Stimulated activated CD8-positive, alpha-beta memory T cell treated with anti-CD3 and anti-CD28 coated beads, Interleukin-7, amount 100 ng/mL, for 4 hours (primary cell): ENCODE measurements at places on chromosomes 3 and 15.
A peak's percentile ranks its signal among the peaks of the same experiment; 100 is the strongest.

- no peak for DNase-seq
These were observed 298.2 kb upstream of the SATB1 start for GRCh38 chr3:18723206-18723810.

DNA sequence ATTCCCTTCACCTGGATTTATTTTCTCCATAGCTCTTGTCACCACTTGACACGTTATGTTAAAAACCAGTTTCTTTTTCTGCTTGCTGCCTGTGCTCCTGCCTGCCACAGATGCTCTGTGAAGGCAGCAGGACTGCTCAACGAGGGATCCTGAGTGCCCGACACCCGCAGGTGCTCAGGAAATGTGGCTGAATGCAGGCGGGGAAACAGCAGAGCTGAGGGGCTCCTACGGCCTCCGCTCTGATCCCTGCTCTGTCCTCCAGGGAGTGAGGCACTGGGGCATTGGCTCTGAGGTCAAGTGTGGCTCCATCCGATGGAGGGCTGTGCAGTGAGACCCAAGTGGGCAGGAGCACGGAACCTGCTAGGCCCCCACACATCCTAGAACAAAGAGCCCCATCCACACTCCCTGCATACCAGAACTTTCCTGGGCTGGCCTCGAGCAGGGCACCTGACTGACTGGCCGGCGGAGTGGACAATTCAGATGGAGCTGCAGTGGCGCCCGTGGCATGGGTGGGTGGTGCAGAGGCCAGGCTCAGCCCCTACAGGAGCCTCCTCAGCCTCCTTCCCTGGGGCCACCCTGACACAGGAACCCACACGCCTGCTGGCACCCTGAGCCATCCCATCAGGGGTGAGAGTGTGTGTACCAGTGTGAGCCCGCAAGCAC is 27.9 kb downstream of the IQSEC1 start:
- DNase-seq, result no peak

- no peak for DNase-seq
These were observed 3.5 kb downstream of the VIPR1 start for GRCh38 chr3:42505849-42506410.

DNA sequence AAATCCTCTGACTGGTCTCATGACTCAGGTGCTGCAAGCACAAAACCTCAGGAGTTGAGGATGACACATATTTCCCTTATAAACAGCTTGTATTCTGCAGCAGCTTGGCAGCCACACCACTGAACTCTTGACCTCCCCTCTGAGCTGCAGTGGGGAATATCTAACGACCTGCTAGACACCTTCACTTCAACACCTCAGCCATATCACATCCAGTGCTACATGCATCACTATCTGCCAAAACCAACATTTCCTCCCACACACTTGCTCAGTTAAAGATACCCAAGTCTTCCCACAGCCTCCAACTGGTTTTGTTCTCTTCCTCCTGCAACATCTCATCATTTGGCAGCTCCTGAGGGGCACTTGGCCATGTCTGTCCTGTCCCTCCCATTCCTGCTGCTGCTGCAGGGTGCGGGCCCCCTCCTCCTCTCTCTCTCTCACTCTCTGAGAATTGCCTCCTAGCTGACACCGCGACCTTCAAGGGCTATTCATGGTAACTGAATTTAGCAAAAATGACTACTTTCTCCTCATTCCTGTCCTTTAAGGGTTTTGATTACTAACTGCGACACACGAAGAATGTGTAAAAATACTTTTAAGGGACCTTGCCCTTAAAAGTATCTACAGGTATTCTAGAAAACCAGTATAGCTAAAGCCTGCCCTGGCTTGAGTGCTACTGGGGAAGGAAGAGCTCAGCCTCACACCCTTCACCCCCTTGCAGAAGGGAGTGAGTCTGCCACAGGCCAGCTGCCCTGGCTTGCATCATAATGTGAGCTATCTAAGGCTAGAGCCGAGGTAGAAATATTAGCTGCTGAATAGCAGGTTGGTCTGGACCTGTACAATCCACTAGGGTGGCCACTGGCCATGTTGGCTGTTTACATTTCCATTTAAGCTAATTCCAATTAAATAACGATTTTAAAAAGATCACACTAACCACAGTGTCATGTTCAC is 5.0 kb upstream of the CCR9 start:
- peak; percentile 45 for DNase-seq

DNA sequence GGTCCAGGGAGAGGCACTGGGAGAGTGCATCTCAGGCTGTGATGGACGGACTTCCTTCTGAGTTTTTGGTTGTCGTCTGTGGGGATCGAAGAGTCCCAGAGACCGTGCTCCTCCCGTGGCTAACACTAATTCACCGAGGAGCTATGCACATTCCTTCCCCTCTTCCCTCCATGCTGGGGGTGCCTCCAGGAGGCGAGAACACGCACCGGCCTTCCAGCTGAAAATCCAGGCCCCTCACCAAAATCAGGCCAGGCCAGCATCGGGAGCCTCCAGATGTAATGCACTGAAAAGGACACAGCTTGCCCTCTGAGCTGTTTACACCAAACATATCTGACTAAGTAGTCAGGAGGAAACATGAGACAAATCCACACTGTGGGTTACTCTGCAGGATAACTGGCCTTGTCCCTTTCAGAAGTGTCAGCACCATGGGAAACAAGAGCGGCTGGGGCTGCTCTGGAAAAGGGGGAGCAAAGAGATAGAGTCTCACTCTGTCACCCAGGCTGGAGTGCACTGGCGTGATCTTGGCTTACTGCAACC is 5.5 kb downstream of the RNU5B-1 start:
- no peak for DNase-seq

DNA sequence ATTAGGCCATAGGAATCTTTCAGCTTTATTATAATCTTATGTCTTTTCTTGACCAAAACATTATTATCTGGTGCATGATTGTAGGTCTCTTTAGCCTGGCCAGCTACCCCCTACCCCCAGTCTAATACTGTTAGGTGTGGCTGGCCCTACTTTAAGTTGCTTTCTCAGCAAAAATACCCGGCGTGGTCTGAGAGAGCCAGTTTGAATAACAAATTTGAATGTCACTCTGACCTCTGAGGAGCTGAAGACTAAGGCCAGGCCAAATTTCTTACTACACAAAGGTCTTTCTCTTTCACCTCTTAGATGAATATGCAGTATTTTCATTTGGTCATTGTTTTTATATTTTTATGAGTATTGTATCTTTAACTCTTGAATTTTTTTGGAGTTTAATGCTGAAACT is 188.5 kb upstream of the MLF1 start:
- DNase-seq, result no peak
